Kasumi-1 (cell line): ENCODE measurements at places on chromosomes 7 and 10.

DNA sequence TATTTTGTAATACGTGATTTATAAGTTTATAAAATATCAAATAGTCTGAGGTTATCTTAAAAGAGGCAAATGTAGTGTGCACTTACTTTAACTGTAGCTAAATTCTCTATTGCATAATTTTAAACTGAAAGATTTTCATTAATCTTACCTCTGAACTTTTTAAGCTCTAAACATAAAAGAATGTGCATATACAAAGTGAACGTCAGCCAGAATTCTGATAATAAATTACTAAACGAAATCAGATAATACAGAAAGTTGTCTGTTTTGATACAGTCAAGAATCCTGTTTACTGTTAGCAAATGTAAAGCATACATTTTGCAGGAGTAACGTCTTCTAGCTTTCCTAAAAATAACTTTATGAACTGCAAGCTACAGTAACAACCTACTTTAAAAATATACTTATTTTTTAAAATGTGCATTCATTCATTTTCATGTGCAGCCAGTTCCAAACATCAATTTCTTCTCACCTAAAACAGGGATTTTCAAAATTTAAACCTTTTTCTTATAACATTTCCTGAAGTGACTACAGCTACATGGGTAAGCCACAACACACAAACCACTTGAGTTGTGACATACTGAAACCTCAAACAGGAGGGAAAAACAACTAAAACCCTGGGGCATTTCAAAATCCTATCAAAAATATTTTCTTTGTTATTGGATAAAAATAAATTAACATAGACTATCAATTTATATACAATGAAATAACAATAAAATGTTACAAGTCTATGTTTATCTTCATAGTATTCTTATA is 92.7 kb downstream of the RNLS start:
- peak; percentile 20 for DNase-seq

- no peak for DNase-seq
Observed at GRCh38 chr7:104327534-104327933, 869 bp upstream of the LHFPL3 start.

DNA sequence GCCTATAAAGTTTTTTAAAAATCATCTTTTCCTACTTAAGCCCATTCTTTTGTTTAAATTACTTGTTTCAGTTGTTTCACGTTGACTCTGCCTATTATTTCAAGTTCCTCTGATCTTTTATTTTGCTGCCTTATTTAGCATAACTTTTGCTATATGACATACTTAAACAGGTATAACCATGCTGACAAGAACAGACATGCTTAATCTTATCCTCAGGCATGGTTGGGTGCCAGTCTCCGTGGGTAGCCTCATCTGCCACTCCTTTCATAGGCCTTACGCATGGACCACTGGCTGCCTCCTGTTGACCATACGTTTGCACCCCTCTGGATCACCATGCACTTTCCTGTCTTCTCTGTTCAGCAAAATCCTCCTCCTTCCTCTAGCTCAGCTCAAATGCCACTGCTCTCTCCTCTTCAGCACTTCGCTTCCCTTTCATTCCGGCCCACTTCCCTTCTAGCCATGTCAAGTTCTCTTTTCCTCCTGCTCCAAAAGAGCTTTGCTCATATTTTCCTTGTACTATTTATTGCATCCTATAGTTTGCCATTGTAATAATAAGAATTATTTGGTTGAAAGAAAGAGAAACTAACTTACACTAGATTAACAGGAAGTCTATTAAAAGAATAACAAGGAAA is 10.0 kb upstream of the TSPAN33 start:
- peak; percentile 59 for DNase-seq

GRCh38 chr10:69741671-69742355 is 59.9 kb upstream of the COL13A1 start:
- no peak for DNase-seq

DNA sequence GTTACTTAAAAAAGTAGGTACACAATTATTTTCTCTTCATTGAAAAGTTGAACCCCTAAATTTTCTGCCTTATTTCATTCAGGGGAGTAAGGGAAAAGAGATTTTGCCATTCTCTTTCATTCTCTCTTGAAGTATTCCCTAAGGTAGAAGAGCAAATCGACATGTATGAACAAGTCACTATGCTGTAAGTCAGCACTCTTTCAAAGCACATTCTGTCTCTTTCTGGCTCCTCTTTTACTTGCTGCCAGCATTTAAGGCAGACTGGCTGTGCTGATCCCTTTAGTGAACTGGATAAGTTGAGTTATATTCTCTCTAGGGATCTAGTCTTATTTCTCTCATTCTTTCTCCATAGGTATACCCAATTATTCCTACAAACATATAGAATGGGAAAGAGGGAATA is 222.3 kb upstream of the ZWINT start:
- DNase-seq, result no peak

GRCh38 chr7:124072603-124073309 is 39.9 kb upstream of the TMEM229A start:
- no peak for DNase-seq

DNA sequence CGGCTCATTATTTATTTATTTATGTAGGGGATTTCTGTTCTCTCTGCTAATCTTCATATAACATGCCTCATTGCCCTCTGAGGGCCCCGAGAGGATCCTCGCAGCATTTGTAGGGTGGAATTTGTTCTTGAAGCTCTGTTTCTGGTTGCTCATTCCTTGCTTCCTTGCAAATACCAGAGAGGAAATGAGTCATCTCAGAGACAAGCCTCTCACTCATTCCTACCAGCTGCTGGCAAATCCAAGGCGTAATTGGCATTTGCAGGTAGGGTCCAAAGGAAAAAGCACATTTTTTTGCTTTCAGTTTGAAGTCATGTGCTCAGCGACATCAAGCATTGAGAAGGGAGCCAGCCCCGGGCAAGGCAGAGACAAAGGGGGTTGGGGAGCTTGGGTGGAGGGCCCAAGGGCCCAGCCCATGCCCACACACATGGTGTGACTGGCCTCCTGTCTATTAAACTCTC is 501.6 kb downstream of the GALNT17 start:
- DNase-seq, result no peak

DNA sequence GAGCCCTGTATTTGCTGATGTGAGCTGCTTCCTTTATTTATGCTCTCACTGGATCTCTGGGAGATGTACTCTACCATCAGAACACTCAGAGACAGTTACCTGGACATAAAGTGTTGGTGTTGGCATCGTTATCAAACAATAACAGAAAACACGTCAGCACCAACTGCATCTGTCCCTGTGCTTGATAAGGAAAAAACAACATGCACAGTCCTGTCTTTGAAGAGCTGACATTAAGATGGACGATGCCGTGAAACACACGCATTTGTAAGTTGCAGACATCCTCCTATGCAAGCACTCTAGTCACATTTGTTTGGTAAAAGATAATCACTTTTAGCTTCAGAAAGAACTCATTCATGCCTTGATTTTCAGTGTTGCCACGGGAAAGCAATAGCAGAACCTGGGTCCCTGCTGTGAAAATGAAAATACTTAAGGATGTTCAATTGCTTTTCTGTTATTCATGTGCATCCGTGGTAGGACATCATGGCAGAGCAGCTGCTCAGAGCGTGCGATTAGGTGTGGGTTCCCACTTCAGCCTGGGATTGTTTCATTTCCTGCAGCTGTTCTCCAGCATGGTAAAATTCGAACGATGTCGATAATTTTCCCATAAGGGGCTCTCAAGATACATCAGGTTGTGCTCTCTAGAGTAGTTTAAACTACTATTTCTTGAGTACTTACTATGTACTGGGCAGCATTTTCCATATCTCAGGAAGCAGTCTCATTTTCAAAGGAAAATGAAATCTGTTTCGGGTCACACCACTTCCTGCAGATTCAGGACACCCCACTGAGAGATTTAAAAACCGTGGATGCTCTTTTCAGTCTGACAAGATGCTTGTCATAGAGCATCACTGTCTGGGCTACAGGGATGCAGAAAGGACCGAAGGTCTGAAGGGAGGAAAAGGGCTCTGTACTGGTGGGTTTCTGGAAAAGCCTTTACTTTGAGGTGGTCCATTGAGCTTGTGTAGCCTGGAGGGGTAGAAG is 248.7 kb downstream of the CAMK1D start:
- DNase-seq, result no peak

- no peak for DNase-seq
Observed at GRCh38 chr10:12338981-12339380, 10.4 kb upstream of the CAMK1D start.

DNA sequence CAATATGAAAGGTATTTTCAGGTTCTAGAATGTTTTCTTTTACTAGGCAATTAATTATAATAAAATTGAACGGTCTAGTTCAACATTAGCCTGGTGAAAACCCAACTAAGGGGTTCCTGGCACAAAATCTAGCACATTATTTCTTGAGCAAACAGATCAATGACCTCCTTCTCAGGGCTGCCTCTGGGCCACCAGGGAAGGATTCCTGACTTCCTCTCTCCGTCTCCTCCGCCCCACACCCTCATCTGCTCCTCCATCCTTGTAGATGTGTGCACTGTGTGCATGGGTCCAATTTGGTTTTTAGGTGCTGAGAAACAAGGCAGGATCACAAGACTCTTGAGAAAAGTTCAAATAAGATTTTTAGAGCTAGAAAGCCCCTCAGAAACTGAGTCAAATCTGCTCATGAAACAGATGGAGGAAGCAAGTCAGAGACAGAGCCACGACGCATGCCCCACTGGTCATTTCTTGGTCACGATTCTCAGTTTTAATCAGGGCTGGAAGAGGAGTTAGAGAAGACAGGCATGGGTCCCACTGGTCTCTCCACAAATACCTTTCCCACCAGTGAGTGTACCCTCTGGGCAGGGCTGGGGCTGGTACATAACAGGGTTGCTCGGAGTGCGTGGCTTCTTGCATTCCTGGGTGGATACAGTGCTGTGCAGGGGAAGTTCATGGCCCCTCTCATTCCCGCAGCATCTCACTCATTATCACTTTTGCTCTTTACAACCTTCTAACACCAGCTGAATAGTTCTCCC is 3.8 kb downstream of the TRPV6 start:
- DNase-seq, result no peak

- DNase-seq, result no peak
Observed at GRCh38 chr7:73487486-73487885, 34.6 kb downstream of the BAZ1B start.

DNA sequence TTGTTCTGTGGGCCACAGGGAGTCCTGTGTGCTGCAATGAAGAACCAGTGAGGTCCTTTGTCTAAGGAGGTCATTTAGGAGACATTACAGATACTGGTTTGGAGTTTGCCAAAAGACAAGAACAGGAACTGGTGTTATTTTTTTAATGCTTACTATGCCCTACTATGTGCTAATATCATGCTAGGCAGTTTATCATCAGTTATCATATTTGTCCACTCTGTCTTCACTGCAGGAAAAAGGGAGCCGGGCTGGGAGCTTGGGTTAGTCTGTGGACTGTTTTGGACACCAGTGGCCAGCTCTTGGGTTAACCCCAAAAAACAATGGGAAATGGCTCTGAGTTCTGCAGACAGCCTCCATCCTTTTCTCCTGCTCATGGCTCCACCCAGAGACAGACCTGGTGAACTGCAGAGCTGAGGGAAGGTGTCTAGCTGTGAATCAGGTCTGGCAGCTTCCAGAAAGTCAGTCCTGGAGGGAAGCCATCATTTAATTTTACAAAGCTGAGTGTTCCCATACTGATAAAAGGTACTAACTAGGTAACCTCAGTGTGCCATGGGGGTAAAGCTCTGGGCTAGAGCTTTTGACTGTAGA is 101.2 kb upstream of the ZNF746 start:
- DNase-seq, result peak; percentile 54

DNA sequence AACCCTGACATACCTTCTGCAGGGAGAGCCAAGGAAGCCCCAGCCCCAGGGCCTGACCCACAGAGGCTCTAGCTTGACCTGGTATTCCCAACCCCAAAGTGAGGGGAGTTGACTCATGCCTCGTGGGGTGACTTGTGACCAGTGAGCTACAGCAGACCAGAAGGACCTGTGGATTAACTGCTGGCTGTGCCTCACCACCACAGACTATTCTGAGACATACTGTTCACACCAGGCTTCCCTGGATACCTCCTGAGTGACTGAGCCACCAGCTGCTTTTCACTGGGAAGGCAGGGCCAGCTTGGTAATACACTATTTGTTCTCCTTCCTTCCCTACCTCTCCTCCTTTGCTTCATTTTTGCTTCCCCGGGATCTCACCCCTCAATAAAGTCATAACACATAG is 7.3 kb downstream of the PLXNA4 start:
- DNase-seq, result no peak

DNA sequence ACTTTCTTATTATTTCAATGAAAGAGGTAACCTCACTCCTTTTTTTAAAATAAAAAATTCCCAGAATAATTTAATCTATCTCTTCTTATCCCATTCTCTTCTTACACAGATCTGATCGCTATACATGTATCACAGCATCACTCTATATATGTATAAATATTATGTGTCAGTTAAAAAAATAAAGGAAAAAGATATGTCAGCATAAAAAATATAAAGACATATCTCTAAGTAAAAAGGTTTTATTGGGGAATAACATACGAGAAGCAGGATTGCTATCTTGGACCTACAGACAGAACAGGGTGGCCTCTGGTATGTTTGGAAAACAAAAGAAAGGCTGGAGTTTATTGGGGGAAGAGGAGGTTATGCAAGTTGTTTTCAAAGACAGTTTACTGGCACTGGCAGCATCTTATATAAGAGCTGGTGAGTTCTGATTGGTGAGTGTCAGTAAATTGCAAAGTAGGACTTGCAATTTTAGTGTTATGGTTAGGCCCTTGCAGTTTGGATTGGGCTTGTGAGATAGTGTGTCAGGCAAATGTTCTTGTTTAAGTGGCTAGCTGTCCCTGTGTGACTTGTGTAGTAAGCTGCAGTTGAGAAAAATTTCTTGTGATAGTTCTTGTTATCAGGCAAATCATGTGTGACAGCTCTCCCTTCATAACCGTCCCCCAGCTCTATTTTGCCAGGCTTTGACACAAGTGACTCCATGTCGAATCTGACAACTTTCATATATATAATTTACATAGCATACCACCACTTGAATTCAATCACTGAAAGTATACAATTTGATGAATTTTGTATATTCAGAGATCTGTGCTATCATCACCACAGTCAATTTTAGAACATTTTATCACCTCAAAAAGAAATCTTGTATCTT is 118.2 kb downstream of the HBP1 start:
- no peak for DNase-seq

DNA sequence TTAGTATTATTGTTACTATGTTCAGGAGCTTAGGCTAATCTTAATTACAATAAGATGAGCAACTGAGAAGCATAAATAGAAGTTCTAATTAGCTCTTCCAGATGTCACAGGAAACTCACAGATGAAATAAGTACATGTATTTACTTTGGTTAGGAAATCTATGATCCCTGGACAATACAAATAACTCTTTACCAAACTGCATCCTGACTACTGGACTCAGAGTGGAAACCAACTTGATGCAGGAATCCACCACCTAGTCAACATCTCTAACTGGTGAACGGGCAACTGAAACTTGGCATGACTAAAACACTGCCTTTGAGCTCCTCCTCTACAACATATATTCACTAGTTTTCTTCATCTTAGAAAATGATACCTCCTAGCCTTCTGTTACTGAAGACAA is 193.2 kb downstream of the AGMO start:
- DNase-seq, result no peak

DNA sequence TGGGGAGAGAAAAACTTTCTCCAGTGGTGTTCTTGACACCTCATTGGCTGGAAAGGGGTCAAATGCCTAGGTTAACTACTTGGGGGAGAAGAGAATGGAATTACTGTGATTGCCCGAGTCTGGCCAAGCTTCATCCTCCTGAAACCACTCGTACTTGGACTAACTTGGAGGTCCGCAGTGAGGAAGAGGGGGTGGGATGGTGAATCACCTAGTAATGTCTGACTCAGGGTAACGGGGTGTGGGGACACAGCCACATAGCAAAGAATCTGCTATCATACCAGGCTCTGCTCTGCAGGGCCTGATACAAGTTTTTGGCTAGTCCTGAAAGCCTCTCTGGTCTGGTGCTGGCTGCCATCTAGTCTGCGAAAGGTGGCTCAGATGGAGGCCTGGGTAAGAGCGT is 190.9 kb downstream of the RPS24 start:
- no peak for DNase-seq

GRCh38 chr7:103914147-103914899 is 75.1 kb downstream of the RELN start:
- no peak for DNase-seq
